Right ventricle myocardium inferior (tissue), 1 donor: ENCODE measurements at places on chromosomes 3 and 15.

GRCh38 chr15:98387866-98388265 is 260.5 kb upstream of the IGF1R start:
- DNase-seq, result no peak

GRCh38 chr3:100396967-100397366 is 3.9 kb downstream of the TOMM70 start:
- DNase-seq, result no peak

DNA sequence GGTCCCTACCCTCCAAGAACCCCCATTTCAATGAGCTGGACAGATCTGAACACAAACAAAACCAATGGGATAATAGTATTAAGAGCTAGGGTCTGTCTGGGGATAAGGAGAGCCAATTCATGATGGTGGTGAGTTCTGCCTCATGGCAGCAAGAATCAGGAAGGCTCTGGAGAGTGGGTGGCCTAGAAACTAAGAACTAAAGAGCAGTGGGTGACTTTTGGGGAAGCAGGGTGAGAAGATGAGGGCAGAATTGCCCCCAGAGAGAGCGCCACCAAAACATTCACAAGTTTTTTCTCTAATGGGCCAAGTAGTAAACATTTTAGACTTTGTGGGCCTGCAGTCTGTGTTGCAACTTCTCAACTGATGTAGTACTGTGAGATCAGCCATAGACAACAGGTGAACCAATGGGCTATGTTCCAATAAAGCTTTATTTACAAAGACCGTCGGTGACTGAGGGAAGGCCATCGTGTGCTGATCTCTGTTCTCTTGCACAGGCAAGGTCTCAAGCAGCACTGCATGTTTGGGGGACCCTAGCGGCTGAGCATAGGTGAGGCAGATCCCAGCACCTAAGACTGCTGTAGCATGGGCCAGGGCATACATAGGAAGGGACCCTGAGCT is 225.5 kb upstream of the ST8SIA2 start:
- DNase-seq, result no peak

DNA sequence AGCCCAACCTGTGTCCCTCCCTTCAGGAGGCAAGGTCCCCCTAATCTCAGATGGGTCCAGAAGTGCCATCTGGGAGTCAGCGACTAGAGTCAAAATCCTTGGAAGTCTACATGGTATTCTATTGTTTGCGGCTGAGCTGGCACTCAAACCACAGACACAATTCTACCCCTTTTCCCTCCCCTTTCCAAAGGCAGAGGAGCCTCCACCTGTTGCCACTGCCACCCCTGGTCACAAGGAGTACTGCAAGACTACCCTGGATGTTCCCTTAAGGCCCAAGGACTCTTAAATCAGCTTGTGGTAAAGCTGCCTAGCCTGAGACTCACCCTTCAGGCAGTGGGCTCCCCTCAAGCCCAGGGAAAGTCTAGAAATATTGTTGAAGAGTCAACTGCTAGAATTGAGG is 4.3 kb upstream of the OR5H6 start:
- no peak for DNase-seq

GRCh38 chr3:61861410-61861809 is 300.0 kb downstream of the PTPRG start:
- no peak for DNase-seq
